Stimulated activated CD4-positive, alpha-beta T cell treated with anti-CD3 and anti-CD28 coated beads, Interleukin-1b, Interleukin-23, amount 100 ng/mL, for 1 hour (primary cell): ENCODE measurements at places on chromosomes 4 and X.

DNA sequence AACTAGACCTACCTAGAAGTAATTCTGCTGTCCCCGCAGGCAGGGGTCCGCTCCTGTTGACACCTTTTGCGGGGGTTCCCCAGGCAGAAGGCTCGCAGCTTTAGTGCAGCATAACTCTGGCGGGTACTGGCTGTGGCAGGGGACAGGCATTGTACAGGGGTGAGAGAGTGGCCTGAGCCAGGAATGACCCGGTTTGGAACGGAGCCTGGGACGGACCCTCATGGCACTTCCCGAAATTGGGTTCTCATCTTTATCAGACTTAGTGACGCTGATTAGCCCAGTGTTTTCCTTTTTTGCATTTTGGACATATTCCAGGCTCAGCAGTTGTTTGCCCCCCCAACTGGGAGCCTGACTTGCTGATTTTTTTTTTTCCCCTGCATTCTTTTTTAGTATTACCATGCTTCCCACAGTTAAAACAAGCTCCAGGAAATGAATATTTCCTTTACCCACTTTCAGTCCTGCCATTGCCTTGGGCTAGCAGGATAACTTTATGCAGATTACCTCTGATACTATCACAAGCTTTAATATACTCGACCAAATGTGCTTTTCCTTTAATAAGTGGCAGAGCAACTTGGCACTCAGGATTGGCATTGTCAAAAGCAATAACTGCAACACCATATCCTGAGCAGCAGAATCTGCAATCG, 55.8 kb upstream of the WDR1 start:
- no peak for DNase-seq

GRCh38 chr4:48683784-48684666, 96.1 kb downstream of the FRYL start:
- no peak for DNase-seq

GRCh38 chr4:77151241-77151640, 5.8 kb upstream of the CCNG2 start:
- no peak for DNase-seq

DNA sequence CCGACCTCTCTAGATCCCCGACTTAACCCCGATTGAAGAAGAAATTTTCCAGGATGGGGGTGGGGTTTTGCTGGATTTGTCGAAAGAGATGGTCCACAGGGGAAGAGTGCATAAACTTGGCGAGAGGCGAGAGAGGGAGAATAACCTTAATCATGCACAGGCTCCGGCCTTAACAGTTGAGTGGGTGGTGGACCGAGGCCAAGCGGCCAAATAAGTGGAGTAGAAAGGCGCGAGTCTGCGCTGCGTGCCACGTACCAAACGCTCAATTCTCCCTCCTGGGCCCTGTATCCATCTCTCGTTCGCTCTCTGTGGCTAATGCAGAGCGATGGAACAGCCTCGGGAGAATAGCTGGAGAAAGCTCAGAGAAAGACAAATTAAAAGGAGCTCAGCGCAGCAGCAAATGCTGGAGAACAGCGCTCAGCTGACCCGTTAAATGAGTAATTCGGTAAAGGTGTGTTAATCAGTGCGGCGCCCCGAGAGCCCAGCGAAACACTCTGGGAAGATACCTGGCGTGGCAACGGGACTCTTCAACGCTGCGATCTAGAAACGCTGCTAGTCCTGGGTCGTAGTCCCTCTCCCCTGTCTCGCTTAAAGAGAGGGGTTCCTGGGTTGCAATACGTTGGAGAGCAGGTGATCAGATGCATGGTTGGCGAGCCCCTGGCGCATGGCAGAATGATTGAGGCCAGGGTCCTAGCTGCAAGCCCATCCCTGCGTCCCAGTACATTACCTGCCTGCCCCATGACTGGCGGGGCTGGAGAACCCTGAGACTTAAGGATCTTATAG, 887 bp upstream of the IL1RAPL2 start:
- no peak for DNase-seq

- no peak for DNase-seq
These were observed 464.7 kb upstream of the FAM47C start for GRCh38 chrX:36543499-36543898.

DNA sequence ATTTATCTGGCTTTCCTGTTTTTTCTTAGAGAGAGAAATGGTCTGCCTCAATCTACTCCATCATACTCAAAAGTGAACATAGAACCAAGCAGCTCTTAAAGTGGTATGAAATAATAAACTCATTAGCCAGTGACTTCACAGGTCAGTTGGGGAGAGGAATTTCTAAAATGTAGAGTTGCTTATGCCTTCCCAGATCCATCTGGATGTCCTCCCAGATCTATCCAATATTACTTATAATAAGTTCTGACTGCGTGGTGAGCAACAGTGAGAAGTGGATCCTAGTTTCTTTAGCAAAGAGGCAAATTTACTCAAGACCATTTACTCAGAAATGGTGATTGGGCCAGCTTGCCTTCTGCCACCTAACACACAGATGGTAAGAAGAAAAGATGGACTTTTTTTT, 748.0 kb downstream of the PCDH18 start:
- DNase-seq: no peak

DNA sequence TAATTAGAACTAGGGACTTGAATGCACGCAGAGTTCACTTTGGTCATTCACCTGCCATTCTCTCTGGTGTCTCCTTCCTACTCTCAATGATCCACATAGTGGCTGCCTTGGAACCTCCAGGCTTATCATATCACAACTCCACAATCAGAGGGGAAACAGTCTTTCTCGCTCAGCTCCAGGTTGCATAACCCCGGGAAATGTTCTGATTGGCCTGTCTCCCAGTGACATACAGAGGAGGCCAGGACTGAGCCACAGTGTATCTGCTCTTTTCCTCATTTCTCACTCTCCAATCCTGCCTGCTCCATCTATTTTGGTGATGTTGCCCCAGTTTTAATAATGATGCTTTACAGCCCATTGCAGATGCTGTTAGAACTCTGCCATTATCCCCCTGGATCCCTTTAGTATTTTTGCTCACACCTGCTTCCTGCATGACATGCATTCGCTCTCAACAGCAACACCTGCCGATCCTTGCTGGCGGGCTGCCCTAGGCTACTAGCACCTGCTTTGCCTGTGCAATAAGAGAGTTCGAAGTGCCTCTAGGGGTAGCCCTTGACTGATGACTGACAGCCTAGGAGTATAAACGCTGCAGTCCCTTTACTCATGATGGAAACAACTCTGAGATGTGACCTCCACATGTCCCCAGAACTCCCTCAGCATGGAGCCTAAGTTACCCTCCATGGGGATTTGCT, 211.3 kb upstream of the RPS6KA3 start:
- no peak for DNase-seq

DNA sequence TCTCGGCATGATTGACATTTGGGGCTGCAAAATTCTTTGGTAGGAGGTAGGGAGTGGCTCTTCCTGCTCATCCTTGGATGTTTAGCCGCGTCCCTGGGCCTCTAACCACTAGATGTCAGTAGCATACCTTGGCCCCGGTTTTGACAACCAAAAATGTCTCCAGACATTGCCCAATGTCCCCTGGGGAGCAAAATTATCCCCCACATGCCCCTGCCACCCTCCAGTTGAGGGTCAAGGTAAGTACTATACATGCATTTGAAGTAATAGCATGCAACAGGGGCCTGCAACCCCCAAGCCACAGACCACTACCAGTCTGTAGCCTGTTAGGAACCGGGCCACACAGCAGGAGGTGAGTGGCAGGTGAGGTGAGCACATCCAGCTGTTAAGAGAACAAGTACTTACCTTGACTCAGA, 17.6 kb upstream of the KIAA1210 start:
- DNase-seq: no peak

- no peak for DNase-seq
These were observed 315.0 kb upstream of the NR3C2 start for GRCh38 chr4:148757171-148757570.

DNA sequence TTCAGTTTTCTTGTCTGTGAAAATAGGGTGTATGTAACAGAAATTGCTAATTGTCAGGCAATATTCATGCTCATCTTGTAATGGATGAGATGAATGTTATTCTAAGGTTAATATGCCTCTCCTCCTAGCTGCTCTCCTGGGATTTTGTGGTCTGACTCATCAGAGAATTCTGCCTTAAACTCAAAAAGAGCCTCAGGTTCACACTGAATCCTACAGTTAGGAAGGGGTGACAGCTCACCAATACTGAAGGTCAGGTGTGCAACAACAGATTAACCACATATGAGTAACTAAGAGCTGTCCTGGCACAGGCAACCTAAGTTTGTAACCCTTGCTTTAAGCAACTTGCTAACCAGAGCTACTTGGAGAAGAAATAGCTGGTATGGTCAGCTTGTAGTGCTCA, 197.7 kb downstream of the SPATA18 start:
- no peak for DNase-seq

DNA sequence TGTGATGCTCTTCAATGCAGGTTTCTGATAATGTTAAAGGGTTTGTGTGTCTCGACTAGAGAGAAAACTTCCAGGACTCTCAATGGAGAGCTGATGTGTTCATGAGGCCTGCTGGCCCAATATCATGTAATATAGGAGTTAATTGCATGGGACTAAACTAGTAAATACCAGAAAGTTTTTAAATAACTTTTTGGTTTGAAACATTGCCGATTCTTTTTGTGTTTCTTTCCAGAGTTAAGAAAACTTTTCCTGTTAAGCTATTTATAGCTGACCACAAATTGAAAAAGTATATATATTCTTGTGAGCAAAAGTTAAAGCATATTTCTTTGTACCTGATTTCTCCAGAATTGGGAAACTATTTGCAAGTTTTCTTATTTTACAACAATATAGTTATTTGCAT, 49.7 kb downstream of the FAM9B start:
- no peak for DNase-seq

DNA sequence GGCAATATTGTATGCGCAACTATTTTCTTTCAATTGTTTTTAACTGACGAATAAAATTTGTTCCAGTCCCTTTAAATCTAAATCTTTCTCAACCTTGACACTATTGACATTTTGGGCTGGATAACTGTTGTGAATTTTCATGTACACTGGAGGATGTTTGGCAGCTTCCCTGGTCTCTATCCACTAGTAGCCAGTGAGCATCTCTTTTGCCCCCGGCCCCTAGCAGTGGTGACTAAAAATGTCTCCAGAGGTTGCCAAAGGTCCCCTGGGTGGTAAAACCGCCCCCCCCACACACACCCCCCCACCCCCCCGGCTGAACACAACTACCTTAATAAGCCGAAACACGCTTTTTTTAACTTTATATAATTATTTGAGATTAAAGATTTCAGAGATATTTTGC, 514 bp downstream of the FANCB start:
- no peak for DNase-seq

DNA sequence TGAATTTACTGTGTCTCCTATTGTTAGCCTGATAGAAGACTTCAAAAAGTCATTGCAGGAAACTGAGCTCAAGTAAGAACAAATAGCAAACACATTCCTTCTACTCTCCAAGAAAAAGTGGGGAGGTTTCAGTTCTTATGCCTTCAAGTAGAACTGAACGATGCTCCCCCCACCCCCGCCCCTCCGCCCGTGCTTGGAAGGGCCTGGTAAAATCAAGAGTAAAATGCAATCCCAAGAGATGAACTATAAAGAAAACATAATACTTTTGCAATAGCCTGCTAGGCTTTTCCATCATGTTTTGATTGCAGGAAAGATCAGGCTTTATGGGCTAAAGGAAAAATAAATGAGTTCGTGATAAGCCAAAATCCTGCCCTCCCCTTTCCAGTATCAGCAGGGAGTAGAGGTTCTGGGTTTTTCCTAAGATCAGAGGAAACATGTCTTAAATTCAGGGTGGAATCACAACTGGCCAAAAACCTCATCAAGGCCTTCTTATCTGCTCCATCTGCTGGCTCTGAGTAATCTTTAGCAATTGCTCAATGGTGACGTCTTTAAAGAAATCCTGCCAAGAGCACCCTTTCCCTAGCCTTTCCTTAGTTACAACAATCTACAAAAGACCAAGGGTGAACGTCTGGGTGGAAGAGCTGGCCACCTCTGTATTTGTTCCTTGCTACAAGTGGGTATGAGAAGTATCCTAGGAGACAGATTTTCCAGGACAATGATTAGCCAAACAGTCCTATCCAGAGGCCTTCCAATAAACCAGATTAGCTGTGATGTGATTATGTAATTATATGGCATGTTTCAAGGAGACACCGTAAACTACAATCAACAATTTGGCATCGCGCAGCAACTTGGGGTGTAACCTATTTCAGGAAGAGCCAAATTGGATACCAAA, 66.3 kb upstream of the FAM9C start:
- DNase-seq: no peak

DNA sequence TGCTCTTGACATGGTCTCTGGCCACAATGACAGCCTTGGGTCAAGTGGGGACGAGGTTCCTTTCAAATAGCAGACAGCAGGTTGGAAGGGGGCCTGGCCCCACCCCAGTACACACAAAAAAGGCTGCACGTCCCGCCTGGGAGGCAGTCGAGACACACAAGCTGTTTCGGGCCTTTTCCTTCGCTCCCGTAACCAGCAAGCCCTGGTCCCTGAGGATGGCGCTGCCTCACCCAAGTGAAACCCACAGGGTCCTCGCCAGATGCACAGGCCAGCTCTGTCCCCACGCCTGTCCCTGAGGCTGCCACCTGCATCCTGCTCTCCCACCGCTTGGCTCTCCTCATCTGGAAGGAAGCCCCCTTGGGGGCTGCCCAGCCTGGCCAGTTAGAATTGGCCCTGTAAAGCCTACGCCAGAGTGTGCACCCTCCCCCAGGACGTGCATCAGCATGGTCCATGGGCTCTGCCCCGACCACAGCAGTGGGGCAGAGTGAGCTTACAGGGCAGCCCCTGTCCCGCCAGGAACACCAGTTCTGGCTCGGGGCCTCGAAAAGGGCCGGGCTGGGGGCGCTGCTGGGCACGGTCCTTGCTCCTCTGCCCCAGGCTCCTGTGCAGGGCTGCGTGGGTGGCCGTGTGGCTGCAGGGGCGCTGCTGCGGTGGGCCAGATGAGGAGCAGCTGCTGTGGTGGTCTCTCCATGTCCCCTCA, 2.0 kb downstream of the CPLX1 start:
- no peak for DNase-seq

DNA sequence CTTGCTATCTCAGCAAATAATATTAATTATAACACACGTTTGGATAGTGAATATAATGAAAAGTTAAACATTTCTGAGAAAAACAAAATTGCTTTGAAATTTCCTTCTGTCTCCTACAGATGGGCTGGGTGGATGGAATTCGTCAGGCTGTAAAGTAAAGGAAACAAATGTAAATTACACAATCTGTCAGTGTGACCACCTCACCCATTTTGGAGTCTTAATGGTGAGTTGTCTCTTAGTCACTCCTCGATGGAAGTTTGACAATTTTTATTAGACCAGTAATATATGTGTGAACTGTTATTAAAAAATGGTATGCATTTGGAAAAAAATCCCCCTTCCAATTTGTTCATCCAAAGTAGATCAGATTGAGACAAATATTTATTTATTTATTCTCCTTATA, 92.5 kb upstream of the BRS3 start:
- DNase-seq: no peak

GRCh38 chr4:55673424-55673823, 37.3 kb upstream of the NMU start:
- DNase-seq: no peak
